KBM-7 (cell line): ENCODE measurements at places on chromosomes 1 and 21.

- no peak for DNase-seq
These were observed 4.8 kb downstream of the PLA2G2F start for GRCh38 chr1:20143734-20144565.

DNA sequence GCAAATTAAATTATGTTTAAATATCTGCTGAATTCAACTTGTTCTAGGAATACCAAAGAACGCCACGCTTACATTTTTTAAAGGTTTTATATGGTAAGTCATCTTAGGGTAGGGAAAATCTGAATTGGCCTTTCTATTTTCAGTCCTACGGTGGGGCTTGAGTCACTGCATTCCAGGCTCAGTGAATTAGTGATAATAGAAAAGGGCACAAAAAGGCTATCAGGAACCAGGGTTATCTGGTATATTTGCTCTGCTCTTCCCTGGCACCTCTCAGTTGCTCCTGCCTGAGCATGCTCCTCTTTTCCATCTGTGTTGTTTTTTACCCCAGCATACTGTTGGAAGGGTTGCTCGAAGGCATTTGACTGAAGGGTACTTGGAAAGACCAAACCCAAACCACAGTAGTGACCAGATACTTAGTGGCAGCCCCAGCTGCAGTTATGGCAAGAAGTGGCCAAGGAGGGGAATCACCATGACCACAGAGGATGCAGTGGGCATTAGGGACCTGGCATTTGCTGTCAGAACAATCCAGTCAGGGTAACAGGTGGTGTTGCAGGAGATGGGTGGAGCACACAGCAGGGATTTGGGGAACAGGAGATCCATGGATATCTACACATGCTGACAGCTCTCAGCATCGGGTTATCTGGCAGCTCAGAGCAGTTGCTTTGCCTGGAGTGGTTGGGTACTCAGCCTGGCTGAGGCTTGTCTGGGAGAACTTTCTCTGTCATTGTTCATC lies 2.3 kb downstream of the OVAAL start:
- no peak for DNase-seq

- DNase-seq: no peak
These were observed 11.8 kb downstream of the CHIT1 start for GRCh38 chr1:203217668-203218067.

DNA sequence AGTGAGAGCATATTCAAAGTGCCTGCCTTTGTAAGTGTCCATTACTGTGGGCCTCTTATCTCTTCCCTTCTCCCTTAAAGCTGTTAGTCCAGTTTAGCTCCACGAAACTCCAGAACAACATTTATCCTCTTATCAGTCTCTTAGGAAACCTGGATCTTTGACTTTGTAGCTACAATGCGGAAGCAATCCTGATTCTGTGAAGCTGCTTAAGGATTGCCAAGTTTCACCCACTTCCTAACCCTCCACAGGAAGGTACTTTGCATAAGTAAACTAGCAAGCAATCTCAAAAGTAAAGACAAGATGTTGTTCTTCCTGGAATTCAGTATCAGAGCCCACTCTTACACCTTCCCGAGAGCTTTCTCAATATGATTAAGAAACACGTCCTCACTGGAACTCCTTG lies 164.9 kb upstream of the USP25 start:
- no peak for DNase-seq

DNA sequence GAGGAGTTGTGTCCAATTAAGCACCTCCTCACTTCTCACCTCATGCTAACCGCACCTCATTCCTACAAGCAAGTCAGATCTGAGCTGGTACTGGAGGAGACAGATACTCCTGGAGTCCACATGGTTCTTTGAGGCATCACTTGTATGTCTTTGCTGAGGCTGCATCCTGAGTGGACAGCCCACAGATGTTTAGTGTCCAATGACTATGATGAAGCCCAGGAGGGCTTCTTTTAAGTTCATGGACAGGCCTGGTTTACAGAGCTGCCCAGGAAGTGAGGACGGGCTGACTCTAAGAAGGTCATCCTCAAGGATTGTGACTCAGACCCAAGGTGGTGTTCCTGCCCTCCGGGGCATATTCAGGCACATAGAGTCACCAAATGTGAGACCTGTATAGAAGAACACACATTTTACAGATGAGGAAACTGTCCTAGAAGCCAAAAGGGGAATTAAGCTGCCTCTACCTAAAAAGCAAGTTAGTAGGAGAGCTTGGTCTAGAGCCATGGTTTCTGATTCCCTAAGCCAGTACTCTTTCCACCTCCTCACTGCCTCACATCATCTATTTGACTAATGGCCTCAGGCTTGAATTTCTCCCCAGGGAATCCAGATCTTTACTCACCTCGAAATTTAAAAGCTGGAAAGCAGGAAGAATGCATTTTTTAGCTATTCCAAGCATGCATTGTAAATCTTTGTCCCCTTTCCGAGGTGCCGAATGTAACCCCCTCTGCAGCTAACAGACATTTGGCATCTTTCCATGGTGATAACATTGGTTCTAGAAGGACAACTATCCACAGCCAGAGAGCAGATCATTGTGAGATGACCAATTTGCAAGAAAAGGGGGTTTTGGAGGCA lies 228.1 kb downstream of the OMA1 start:
- no peak for DNase-seq

- DNase-seq: no peak
These were observed 240.8 kb upstream of the NR5A2 start for GRCh38 chr1:199786695-199787094.

- no peak for DNase-seq
These were observed 35.4 kb downstream of the GALNT2 start for GRCh38 chr1:230102472-230102871.

DNA sequence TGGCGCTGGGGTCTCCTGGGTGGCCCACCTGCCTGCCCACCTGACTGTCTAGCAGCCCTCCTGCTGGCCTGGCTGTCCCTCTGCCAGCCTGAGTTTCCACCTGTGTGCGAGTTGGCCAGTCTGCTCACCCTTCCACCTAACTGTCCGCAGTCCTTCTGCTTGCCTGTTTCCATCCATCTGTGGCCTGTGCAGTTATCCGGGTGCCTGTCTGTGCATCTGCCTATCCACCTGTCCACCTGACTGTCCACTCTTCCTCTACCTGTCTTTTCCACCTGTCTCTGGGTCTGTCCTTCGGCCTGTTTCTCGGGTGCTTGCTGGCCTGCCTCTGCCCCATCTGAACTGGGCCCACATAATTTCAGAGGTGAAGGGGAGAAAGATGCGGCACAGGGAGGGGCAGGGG lies 1.9 kb downstream of the KCNQ4 start:
- DNase-seq: no peak

GRCh38 chr1:111895017-111895416 lies 94.5 kb downstream of the KCND3 start:
- DNase-seq: no peak

DNA sequence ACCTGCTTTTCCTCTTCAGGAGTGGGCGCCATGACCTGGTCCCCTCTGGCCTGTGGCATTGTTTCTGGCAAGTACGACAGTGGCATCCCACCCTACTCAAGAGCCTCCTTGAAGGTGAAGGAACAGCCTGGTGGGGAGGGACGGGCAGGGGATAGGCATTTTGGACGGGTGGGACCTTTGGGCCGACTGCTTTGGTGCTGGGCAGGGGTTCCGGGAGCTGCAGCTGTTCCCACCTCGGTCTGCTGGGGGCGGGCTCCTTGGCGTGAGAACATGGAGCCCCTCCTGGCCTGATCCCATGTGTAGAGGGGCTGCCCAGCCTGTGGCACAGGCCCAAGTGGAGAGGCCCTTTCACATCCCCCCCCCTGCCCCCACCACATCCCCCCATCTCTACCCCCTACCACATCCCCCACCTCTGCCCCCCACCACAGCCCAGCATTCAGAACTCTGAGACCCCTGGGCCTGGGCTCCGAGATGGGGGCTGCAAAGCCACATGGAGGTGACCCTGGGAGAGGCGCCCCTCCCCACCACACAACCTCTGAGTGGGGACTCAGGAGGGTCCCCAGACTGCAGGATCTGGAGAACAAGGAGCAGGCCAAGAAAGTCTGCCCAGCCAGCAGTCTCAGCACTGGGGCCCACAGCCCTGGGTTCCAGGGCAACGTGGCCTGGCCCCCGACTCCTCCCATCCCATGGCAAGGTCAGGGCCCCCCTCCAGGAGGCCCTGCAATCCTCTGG lies 50.0 kb downstream of the KCNAB2 start:
- DNase-seq: no peak

DNA sequence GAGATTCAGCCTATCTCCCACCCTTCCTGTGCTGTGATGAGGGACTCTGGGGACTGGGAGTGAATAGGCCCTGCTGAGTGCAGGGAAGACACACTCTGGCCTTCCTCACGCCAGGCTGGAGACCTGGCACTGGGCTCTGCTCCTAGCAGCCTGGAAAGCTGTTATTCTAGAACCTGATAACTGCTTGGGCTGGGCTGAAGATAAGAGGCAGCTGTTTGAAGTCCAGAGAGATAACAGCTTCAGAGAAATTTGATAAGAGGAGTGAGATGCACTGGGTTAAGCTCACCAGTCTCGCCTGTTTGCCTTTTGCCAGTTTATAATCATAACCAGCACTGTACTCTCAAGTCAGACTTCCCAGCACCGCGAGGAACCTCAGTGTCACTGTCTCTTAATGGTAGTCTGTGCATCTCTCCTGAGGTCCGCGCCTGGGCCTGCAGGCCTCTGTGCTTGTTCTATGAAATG lies 46.6 kb upstream of the GPR37L1 start:
- peak; percentile 4 for DNase-seq

- no peak for DNase-seq
These were observed 18.4 kb upstream of the FOXO6 start for GRCh38 chr1:41342774-41343355.

- no peak for DNase-seq
These were observed 11.6 kb downstream of the SYF2 start for GRCh38 chr1:25220666-25221065.

DNA sequence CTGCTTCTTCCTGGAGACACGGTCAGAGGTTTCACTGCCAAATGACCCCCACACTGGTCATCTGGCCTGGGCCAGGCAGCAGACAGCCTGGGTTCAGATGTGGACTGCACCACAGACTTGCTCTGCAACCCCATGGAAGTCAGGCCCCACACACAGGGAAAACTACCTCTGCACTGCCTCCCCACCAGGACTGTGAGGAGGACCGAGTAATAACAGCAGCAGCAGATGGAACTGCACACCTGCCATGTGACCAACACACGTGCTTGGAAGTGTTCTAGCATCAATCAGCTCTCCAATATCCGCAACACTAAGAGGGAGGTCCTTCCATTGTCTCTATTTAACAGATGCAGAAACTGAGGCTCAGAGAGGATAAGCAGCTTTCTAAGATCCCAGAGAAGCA lies 51.4 kb downstream of the SLC9A1 start:
- DNase-seq: no peak

DNA sequence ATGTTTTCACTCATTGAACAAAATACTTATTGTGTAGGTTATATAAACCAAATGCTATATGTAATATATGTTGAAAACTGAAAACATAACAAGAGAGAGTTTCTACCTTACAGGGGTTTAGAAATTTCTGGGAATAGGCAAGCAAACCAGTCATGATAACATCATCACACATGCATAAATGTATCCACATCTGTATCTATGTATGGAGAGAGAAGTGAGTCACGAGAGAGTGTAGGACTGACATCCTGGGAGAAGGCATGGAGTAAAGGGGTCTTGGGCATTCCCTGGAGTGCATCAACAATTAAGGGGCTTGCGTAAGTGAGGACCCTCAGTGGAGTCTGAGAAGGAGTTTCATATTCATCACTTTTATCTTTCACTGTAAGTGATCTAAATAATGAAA lies 65.5 kb downstream of the PCNX2 start:
- no peak for DNase-seq

DNA sequence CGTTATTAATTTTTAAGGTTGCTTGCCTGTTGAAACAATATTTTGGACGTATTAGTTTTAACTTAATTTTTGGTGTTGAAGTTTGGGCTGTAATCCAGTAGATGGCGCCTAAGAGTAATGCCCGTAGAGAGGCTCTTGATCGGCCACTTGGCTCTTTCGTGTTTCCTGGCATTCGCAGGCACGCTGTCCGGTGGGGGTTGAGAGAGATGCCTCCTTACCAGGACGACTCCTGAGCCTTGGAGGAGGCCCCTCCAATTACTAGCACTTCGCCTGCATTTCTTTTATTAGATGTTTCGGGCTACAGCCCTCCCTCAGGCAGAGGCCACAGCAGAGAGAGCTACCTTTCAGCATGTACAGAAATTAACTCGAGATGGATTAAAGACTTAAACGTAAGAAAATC lies 12.0 kb downstream of the OR2M4 start:
- peak; percentile 52 for DNase-seq

GRCh38 chr1:224458996-224459395 lies 24.4 kb upstream of the WDR26 start:
- no peak for DNase-seq

GRCh38 chr1:202158810-202159533 lies 1.4 kb downstream of the PTPN7 start:
- peak; percentile 72 for DNase-seq

DNA sequence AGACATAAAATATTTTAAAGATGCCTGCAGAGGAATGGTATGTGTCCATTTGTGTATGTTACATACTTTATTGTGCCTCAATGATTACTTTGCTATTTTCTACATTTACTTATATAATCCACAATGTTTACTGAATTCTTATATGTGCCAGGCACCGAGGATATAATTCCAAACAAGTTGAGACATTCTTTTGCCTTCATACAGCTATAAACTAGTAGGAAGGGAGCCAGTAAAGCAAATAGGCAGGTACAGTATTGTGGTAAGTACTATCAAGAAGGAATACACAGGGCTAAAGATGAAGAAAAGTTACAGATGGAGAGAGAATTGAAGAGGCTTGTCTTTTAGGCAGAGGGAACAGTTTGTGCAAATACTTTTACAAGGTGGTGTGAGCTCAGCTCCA lies 131.6 kb downstream of the DISP1 start:
- DNase-seq: no peak

DNA sequence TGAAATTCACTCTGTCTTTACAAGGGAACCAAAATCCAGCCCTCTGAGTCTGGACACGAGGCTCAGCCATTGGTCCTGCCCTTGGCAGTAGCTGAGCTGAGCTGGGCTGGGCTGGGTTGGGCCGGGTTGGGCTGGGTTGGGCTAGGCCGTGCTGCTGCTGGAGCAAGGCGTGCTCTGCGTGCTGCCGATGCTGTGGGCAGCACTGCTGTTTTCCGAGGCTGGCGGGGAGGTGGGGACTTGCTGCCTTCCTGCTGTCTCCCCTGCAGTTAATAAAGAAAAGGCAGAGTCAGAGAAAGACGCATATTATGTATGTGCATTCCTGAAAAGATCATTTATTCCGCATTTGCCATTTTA lies 182.9 kb downstream of the CDC7 start:
- no peak for DNase-seq

GRCh38 chr1:119268879-119269278 lies 99.7 kb upstream of the HAO2 start:
- no peak for DNase-seq

DNA sequence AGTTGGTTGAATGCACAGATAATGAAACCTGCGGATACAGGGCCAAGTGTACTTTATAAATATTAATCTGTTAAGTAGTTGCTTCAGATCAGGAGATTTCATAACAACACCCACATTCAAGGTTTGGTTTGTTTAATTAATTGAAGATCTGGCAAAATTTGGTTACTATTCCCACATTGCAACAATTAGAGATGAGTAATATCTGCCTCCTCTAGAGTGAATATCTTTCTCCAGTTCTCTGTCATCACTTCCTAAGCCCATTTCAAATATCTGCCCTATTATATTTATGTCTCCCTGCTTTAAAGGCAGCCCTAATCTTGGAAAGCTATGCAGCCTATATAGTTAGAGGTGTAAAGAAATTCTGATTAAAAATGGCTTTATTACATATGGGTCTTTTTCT lies 61.4 kb downstream of the PPP2R5A start:
- DNase-seq: no peak

- DNase-seq: no peak
These were observed 142.5 kb downstream of the PRDM2 start for GRCh38 chr1:13842497-13842896.

GRCh38 chr1:98420376-98421084 lies 241.0 kb upstream of the SNX7 start:
- no peak for DNase-seq
